Stimulated activated CD8-positive, alpha-beta memory T cell treated with anti-CD3 and anti-CD28 coated beads, Interleukin-7, amount 100 ng/mL, for 1 hour (primary cell): ENCODE measurements at places on chromosomes 2 and 18.

GRCh38 chr2:29753671-29754444 is 167.5 kb downstream of the ALK start:
- DNase-seq = no peak

- no peak for DNase-seq
Measured at GRCh38 chr18:26546875-26547645, 1.3 kb downstream of the KCTD1 start.

DNA sequence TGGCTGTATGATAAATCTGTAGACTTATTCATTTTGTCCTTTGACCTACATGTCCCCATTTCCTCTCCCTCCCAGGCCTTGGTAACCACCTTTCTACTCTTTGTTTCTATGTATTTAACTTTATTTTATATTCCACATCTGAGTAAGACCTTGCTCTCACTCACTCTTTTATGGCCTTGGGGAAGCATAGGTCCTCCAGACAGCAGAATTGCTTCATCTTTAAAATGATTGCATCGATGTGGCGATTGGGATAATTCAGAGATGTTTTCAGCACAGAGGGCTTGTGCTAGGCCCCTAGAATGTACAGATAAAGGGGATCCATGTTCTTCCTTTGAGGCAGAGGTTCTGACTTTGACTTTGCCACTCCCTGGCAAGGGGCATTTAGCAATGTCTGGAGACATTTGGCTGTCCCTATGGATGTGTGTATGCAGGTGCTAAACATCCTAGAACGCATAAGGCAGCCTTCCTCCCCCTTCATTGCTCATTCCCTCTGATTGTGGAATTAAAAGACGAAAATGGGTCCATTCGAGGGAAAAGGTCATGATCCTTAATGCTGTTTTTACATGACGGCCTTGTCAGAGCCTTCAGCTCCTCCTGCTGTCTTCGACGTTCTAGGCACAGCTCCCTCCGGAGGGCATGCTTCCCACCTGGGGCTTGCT is 1.2 kb upstream of the GPR39 start:
- no peak for DNase-seq

DNA sequence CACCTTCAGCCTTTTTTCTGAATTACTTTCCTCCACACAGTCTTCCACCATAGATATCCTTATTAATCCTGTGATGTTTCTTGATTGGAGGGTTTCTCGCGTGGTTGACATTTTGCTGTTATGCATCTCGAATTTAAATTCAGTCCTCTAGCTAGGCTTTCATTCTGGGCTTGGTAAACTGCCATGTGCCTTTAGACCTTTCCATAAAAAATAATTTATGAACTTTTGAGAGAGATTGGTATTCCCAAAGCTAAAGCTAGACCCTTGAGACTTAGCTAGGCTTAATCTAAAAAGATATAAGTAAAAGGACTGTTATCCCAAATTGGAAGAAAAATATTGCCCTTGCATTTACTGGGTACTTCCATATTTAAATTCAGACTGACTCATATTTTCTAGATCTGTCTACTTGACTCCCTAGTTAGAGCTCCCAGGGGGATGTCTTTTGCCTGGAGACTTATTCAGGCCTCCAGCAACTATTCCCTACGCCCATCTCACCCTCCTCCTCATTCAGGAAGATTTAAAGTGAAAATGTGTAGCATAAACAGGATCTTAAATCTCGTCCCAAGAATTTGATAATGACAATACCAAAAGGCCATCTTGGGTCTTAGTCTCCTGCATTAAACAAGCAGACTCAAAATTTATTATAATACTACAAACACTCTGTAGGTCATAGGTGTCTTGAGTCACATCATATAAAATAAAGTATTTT is 60.3 kb downstream of the KIAA2012 start:
- no peak for DNase-seq

GRCh38 chr2:96881349-96882195 is 11.7 kb upstream of the SEMA4C start:
- DNase-seq = no peak

DNA sequence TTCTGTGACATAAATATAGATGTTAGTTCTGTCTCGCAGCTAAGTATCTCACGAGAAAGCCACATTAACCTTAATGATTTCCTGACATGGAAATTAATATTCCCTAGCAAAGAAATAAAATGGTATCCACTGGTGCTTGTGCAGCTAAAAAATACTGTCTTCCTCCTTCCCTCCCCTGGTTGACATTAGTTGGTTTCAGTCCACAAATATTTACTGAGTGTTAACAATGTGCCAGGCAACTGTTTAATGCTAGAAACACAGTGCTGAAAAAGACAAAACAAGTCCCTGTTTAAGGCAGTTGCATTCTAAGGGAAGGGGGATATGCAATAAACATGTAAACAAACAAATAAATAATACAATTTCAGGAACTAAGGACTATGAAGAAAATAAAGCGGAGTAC is 44.2 kb upstream of the VPS54 start:
- no peak for DNase-seq

DNA sequence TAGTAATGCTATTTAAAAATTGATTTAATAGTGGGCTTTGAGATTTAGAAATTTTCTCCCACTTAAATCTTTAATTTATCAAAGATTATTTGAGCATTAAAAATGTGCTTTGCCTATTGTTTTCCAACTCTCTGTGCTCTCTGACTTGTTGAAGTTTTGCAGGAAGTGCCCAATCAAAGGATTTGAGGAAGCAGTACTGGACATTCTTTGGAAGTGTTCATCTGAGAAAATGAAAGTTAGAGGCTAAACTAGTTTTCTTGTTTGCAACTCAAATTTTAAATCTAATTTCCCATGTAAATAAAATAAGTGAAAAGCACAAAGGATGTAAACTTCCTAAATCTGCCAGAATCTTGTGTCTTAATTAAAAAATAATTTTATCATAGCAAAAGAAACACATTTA is 89.1 kb downstream of the CAMKMT start:
- no peak for DNase-seq

DNA sequence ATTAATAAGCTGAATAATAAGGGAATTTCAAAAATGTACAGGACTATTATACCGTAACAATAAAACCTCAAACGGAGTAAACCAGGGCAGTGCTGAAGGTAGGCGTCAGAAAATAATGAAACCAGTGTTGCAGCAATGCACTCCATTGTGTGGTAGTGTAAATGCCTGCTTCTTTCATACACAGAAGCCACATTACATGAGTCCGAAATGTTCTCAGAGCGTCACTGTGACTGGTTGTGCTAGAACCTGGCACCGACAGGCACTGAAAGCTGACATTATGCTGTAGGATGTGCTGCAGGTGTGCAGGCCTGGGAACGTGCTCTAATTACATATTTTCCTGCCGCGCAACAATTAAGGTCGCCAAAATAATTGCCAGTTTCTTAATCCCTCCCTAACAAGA is 53.3 kb downstream of the ZEB2 start:
- no peak for DNase-seq

GRCh38 chr2:15772681-15773080 is 167.7 kb upstream of the MYCN start:
- DNase-seq = no peak

GRCh38 chr2:227942021-227942420 is 70.6 kb downstream of the DAW1 start:
- no peak for DNase-seq

- DNase-seq = no peak
Measured at GRCh38 chr2:42801381-42801780, 9.0 kb upstream of the HAAO start.

DNA sequence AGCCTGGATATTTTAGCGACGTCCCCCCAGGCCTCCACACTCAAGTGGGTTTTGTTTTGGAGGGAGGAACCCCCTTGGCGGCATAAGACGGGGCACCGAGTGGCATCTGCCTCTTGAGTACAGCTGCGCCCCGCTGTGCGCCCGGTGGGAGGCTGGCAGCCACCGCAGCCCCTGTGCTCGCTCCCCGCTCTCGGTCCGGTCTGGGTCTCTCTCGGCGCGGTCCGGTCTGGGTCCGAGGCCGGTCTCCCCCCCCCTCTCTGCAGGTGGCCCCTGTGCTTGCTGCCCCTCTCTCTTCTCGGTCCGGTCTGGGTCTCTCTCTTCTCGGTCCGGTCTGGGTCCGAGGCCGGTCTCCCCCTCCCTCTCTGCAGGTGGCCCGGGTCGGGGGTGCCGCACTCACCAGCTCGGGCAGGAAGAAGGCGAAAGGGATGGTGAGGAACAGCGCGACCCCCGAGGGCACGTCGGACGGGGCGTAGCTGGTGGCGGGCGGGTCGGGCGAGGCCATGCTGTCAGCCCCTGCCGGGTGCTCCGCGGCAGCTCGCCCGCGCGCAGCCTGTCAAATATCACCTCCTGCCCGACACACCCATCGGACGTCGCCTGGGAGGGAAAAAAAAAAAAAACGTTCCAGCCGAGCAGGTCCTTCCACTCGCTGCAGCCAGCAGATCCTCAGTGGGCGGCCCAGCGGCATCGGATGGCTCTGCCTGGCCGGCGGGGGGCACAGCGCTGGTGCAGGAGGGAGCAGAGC is at the start of gene MALL:
Gene MALL, minus strand, starts transcription at position 532 of the 742 bp plus-strand sequence. Its CDS starts 30 bp downstream, at position 502.
- DNase-seq = no peak

DNA sequence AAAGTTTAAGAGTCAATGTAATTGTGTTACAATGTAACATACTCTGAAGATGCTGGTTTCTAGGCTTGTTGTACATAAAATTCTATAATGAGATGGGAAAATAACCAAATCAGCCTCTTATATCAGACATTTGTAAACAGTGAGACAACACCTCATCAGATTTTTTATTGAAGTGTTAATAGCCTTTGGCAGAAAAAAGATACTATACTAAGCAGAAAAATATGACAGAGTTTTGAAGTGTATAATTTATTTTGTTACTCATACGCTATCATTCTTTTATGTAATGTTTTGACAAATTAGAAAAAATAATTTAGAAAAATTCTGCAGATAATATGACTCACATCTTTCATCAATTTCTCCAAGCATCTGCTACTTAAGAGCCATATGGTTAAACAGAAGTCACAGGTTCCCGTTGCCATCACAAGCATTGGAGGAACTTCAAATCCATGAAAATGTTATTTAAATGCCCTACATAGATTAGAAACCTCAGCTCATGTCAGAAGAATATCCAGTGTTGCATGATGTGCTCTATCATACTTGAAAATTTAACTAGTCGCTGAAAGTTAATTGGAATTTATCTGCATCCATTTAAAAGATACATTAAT is 535.4 kb downstream of the LRP1B start:
- no peak for DNase-seq

- no peak for DNase-seq
Measured at GRCh38 chr2:28640908-28641300, 110.7 kb upstream of the PPP1CB start.

GRCh38 chr2:218894151-218894879 is 13.7 kb downstream of the WNT10A start:
- DNase-seq = no peak

DNA sequence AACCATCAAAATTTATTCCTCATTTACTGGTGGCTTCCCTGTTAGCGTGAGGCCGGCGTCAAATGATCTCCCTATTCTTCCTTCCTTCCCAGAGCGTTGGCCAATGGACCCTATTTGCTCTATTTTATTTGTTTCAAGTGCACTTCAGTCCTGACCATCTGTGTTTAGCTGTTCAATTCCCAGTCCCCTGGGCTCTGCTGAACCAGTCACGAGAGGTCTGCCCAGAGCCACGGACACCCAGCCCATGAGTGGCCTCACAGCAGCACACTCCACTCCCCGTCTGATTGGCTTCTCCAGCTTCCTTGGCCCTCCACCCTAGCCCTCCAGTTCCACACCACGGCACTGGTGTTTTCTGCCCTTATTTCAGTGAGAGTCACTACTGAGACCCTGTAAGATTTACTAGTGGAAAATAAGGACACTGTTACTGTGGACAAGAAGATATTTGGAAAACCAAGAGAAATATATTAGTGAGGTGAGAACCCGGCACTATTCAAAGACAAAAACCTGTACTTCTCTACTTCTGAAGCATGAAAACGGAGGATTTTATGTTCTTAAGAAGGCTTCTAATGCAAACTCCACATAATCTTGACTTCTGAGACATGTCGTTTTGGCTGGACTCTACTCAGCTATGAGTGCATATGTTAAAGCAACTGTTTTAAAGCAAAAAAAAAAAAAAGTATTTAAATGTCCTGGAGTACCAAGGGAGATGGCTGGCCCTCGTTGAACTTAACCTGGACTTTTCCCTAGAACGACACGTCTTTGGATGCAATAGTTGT is 86.6 kb downstream of the COL6A3 start:
- no peak for DNase-seq

DNA sequence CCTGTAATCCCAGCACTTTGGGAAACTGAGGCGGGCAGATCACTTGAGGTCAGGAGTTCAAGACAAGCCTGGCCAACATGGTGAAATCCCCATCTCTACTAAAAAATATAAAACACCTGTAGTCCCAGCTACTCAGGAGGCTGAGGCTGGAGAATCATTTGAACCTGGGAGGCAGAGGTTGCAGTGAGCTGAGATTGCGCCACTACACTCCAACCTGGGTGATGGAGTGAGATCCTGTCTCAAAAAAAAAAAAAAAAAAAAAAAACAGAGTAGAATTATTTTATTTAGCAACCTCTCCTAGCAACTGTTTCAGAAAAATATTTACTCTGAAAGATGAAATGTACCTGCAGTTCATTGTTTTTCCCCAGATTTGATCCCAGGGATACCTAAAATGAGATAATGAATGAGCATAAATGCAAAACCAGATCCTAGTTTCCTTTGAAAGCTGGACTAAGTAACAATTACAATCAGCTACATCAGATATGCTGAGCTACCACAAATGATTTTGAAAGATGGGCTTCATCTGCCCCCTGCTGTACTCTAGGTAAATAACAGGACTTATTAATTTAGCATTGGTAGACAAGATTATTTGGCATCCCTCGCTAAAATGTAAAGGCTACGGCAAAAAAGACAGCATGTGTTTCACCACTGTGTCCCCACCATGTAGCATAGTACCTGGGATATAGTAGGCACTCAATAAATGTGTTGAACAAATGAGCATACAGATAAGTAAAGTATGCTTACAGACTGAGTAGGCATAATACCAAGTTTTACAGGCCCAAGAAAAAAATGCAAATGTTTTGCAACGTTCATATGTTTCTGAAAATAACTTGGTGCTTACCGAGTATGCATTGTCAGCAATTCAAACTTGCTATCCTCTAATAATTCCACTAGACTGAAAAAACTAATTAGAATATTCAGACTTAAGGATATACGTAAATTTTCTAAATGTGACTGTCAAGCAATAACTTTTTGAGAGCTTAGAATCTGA is 102.5 kb downstream of the ATL2 start:
- no peak for DNase-seq

GRCh38 chr18:6553234-6553900 is 138.7 kb upstream of the L3MBTL4 start:
- no peak for DNase-seq

GRCh38 chr2:175853616-175853890 is 148.5 kb downstream of the LNPK start:
- no peak for DNase-seq
